ENCODE measurements at places on chromosomes 12 and 14.

DNA sequence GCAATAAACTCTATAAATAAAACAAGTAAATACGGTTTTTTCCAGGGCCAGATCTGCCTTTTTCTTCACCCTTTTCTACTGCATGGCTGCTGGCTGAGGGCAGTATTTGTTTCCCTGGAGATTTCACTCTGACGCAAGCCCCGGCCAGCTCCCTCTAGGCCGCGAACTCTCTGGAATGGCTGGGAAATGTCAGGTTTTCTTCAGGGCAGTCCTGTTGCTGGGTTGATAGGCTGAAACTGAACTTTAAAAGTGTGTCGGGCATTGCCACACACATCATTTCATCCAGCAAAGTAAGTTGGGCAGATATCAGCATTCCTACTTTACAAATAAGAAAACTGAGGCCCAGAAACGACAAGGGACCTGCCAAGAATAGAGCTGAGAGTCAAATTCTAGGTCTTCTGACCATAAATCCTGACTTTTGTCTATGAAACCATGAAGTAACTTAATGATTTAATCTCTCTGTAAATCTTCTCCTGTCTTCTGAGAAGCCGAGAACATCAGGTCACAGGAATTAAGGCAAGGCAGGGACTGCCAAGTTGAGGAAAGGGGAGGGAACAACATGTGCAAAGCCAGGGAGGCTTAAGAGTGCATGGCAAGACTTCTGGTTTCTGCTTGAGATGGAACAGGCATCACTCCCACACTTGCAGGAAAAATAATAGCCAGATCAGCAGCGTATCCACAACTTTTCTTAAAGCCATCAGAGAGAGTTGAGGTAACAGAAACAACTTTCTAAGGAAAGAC is 205.0 kb upstream of the CCDC196 start:
- DNase-seq, result no peak

DNA sequence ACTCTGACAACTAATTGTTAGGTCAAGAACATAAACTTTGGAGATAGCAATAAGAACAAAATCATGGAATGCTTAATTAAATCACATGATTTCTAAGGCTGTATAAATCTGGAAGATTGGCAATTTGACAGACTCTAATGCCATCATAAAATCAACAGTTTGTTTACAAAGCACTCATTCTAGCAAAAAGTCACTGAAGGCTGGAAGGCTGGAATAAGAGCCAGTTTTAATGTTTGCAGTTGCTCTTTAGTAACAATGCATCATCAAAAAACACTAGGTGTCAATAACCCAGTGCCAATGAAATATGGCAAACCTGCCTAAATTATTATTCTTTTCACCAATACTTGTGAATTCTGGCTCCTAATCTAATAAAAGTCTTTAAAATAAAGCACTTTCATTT is 65.0 kb downstream of the NUMB start:
- DNase-seq, result peak; percentile 53

DNA sequence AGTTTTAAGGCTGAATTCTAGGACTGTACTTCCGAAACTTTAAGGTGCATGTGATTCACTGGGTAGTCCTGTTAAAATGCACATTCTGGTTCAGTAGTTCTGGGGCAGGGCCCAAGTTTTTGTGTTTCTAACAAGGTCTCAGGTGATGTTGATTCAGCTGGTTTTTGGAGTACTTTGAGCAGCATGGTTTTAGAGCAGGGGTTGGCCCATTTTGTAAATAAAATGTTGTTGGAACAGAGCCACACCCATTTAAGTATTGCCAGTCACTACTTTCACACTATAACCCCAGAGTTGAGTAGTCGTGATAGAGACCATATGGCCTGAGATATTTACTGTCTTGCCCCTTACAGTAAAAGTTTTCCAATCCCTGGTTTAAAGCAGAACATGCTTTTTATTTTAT is 111.3 kb downstream of the SYNE2 start:
- no peak for DNase-seq

DNA sequence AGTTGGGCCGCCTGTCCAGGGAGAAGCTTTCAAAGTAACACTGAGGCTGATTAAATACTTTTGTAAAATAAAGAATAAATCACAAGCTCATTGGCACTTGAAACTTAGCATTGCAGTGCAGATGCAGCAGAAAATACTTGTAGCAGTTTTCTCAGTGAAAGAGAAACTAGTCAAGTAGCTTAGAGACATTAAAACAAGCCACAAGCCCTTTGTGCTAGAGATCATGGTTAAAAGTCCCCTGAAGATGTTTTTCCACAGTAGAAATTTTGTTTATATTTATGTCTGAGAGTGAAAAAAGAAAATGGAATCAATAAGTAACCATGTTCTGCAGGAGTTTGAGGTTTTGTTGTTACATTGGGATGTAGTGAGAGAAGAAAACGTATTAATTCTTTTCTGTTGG is 5.9 kb downstream of the PSEN1 start:
- DNase-seq, result peak; percentile 68

- DNase-seq, result no peak
Measured at GRCh38 chr14:32567543-32568384, 238.7 kb downstream of the AKAP6 start.

DNA sequence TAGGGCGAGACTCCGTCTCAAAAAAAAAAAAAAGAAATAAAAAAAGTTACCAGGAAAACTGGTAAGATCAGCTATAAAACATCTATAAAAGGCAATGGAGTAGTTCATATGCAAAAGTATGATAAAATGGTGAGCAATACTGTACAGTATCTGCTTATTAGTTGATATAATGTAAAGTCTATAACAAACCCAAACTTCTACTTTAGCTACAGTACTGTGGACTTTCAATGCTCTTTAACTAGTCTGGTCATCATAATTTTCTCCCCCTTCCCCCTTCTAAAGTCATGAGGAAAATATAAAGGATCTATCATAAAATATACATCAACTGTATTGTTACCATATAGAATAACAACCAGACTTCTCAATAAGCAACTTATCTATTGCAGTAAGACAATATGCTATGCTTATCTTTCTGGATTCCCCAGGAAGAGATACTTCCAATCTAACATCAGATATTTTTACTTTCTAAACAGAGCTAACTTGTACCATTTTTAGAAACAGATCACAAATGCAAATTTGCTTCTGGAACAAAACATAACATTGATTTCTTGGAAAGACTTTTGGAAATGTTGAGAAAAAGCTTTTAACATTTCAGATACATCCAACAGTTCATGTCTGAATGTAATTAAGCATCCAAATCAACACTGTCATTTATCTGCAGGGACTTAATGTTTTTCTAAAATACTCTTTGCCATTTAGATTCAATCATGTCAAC is 43.8 kb downstream of the MDM2 start:
- DNase-seq, result no peak
